CD4-positive, CD25-positive, alpha-beta regulatory T cell (primary cell): ENCODE measurements at places on chromosomes 4 and X. TPM values are rescaled to one million over a fixed set of nuclear protein-coding genes. Genes with fewer than 3 reads are reported as not detected.

ATP8A1 gene
- 49.9 TPM for total RNA-seq

GRCh38 chr4:56619160-56619559 lies 61.9 kb downstream of the HOPX start:
- H3K4me1 ChIP-seq: no peaks in the 10 kb centered on the region
- no peaks in the 10 kb centered on the region for H3K27me3 ChIP-seq
- no peak overlapping the region for H3K27ac ChIP-seq
- H3K4me3 ChIP-seq: no peak overlapping the region

SRD5A3 gene
- total RNA-seq: 3.9 TPM

PCDH10 gene
- not detected for total RNA-seq

PWWP3B gene
- total RNA-seq: not detected

DNA sequence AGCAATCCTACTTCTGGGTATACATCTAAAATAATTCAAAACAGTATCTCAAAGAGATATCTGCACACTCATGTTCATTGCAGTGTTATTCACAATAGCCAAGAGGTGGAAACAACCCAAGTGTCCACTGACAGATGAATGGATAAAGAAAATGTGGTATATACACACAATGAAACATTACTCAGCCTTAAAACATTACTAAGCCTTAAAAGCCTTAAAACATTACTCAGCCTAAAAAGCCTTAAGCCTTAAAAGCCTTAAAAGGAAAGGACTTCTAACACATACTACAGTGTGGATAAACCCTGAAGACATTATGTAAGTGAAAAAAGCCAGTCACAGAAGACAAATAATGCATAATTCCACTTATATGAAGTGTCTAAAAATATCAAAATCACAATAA lies 40.3 kb upstream of the TFDP3 start:
- H3K36me3 ChIP-seq: no peaks in the 10 kb centered on the region
- no peak overlapping the region for H3K4me3 ChIP-seq
- H3K27ac ChIP-seq: no peak overlapping the region
- H3K27me3 ChIP-seq: no peaks in the 10 kb centered on the region
- DNase-seq: no peak
- no peaks in the 10 kb centered on the region for H3K4me1 ChIP-seq

DNA sequence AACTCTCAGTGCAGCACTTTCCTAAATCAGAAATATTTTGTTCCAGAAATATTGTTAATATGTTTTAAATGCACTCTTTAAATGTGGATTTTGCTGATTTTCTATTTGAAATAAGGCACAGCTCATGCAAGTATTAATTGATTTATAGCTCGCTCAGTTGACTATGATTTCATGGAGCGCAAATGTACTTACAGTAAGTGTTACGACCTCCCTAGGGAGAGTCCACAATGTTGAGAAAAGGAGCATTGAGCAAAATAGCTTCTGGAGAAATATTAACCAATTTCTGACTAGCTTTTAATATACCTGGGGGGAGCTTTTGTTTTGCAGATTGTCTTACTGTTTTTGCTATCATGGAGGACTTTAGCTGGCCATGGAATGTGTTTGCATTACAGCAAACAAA lies 1687.5 kb downstream of the STIM2 start:
- H3K4me1 ChIP-seq: no peaks in the 10 kb centered on the region
- DNase-seq: no peak
- no peak overlapping the region for H3K4me3 ChIP-seq
- H3K27ac ChIP-seq: no peak overlapping the region
- H3K27me3 ChIP-seq: no peaks in the 10 kb centered on the region

SPANXA1 gene
- not detected for total RNA-seq

- H3K4me1 ChIP-seq: no peaks in the 10 kb centered on the region
- H3K27me3 ChIP-seq: no peaks in the 10 kb centered on the region
- no peak overlapping the region for H3K4me3 ChIP-seq
- no peak overlapping the region for H3K27ac ChIP-seq
- no peak for DNase-seq
- H3K36me3 ChIP-seq: no peaks in the 10 kb centered on the region
These were observed 27.4 kb downstream of the RNF212 start for GRCh38 chr4:1086011-1086410.

F8A3 gene
- total RNA-seq: 4.8 TPM
